ENCODE measurements at places on chromosomes 1 and 21.

DNA sequence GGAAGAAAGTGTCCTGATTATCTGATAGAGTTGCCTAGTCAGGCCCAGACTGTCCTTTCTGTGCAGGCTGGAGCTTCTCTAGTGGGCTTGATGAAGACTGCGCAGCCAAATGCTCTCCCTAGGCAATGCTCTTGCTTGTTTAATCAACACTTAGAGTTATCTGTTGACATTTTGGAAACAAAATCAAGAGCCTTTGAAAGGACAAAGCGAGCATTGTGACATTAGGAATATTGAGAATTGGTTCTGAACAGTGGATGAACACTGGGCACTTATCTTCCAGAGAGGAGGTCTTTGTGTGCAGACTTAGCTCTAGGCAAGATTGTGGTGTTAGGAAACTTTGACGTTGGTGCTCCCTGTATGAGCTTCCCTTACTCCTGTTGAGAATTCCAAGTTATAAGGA lies 94.5 kb downstream of the DNTTIP2 start:
- DNase-seq, result no peak

- no peak for DNase-seq
These were observed 238.5 kb downstream of the LTN1 start for GRCh38 chr21:28754127-28754611.

DNA sequence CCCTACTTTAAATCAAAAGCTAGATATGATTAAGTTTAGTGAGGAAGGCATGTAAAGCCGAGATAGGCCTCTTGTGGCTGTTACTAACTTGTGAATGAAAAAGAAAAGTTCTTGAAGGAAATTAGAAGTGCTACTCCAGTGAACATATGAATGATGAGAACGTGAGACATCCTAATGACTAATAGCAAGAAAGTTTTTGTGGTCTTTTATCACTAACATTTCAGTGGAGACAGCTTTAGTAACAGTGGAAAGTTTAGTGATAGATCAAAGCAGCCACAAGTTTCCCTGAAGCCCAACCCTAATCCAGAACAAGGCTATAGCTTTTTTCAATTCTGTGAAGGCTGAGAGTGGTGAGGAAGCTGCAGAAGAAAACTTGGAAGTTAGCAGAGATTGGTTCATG lies 73.6 kb upstream of the LRRC8B start:
- no peak for DNase-seq

GRCh38 chr1:110639724-110640386 lies 33.7 kb upstream of the KCNA2 start:
- DNase-seq, result no peak

DNA sequence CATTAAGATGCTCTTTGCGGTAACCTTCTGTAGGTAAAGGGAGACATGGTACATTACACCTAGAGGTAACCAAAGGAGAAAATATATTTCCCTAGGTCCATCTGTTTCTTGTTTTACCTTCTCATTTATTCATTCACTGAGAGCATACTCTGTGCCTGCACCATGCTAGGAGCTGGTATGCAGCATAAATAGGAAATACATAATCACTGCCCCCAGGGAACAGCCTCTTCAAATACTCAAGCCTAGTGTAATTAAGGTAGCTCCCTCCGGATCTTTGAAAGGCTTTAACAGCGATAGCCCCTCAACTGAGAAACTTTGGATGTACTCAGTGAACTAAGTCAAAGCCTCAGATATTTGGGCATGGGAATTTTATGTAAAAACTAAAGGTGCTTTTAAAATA lies 123.6 kb downstream of the GABPA start:
- DNase-seq, result no peak

DNA sequence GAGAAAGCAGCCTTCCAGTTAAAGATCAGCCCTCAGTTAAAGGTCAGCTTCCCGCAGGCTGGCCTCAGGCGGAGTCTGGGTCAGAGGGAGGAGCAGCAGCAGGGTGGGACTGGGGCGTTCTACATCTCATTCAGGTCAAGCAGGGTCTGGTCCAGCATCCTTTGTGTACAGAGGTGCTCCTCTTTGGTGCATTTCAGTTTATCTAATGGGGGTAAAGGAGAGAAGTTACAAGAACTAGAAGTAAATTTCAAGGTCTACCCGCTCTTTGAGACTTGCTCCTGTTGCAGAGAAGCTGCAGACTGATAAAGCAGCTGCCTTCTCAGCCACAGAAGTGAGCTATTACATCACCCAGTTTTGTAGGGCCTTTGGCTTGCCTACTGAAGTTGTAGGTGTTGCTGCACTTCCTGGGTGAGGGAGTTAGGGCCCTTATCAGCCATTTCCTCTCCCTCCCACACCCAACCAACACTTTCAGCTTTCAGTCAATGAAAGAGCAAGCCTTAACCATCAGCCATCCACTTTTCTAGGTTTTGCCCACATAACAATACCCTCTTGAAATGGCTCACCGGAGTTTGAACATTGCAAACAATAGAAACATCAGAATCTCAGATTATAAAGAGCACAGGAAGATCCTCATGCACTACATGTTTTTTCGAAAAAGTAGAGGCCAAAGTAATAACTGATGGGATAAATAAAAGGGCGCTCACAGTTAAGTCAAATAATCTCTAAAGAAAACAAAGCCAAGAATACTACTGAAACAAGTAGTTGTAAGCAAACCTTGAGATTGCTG lies 2.8 kb upstream of the NUP210L start:
- DNase-seq, result peak; percentile 88

DNA sequence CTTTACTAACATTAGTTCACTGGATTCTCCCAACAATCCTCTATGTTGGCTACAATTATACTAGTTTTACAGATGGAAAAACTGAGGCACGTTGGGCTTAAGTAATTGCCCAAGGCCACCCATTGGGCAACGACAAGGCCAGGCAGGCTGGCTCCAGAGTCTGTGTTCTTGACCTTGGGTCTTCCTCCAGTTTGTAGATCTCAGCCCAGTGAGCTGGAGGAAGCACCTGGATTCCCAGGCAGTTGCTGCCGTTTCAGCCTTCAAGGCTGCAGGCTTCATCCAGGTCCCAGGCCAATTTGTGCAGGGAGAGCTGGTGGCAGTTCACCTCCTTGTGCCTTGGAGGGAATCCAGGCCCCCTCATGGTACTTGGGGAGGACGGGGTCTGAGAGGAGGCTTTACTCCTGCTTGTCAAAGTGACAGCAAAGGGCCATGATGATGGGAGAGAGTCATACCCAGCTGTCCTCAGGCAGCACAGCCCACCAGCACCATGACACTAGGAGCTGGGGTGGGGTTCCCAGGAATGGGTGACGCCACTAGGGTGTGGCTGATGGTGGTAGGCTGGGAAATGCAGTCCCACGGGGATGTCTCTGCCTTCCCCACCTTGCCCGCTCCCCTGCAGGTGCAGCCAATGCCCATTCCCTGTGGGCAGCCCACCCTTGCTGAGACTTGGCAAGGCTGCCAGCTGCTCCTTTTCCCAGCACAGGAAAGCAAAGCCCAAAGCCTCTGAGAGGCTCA lies 27.1 kb downstream of the PKP1 start:
- no peak for DNase-seq

GRCh38 chr1:66552829-66553228 lies 18.9 kb downstream of the SGIP1 start:
- no peak for DNase-seq

GRCh38 chr1:86155051-86155806 lies 1.3 kb downstream of the COL24A1 start:
- no peak for DNase-seq

DNA sequence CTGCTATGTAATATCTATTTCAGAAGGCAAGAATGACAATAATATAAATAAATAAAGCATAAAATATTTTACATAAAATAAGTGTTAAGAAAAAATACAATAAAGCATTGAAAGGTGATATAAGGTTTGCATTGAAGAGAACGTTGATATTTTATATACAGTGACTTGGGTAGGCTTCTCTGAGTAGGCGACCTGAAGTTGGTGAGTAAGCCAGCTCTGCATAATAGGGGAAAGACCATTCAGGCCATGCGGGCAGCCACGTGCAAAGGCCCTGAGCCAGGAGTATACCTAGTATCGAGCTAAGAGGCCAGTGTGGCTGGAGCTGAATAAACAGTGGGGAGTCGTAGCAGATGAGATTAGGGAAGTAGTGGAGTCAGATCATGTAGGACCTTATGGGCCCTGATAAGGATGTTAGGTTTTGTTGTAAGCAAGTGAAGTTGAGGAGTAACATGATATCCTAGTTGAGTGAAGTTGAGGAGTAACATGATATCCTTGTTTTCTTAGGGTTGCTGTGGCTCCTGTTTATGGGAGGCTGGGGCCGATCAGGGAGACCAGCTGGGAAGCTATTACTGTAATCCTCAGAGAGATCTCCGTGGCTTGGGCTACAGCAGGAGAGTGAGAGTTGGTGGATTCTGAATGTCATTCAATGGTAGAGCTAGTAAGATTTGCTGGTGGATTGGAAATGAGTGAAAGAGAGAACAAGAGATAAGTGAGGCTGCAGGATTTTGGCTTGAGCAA lies 22.0 kb downstream of the KCNK1 start:
- no peak for DNase-seq

DNA sequence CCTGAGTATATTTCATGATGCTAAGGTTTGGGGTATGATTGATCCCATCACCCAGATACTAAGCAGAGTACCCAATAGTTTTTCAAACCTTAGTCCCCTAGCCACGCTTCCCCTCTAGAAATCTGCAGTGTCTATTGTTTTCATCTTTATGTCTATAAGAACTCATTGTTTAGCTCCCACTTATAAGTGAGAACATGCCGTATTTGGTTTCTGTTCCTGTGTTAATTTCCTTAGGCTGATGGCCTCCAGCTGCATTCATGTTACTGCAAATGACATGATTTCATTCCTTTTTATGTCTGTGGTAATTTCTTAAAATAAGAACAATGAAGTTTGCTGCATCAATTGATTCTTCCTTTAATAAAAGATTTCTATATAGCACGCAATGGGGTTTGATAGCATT lies 301.3 kb downstream of the PLPP3 start:
- DNase-seq, result peak; percentile 13

GRCh38 chr1:12006167-12006921 lies 13.0 kb upstream of the MIIP start:
- no peak for DNase-seq

- DNase-seq, result no peak
These were observed 16.5 kb upstream of the KLHDC8A start for GRCh38 chr1:205373022-205373797.

GRCh38 chr1:43453442-43454269 lies at the start of gene HYI:
HYI (minus strand) TSS chr1:43453931; CDS start chr1:43453793, 138 bp downstream.
- peak; percentile 73 for DNase-seq

DNA sequence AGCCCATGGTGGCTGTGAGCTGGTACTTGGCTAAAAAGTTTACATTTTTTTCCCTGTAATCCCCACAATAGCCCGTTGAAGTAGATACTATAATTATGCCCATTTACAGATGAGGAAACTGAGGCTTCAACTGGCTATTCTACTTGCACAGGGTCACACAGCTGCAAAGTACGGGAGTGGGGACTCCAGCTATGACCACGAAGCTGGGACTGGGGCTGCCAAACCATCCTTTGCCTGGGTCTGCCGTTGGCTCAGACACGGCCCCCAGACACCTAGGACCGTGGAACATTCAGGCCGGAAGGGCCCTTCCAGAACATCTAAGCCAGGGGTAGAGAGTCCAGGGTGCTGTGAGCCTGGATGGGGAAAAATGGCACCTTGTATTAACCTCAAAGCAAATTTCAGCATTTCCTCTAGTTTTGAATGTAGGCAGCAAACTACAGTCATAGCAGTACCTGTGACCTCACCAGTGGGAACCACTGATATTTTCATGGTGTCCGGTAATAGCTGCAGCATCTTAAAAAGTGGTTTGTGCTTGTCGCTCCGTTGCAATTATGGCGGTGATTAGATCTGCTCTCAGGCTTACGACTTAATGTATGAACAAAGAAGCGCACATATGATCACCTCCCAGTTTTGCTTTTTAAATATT lies 4.3 kb downstream of the TP73 start:
- no peak for DNase-seq

DNA sequence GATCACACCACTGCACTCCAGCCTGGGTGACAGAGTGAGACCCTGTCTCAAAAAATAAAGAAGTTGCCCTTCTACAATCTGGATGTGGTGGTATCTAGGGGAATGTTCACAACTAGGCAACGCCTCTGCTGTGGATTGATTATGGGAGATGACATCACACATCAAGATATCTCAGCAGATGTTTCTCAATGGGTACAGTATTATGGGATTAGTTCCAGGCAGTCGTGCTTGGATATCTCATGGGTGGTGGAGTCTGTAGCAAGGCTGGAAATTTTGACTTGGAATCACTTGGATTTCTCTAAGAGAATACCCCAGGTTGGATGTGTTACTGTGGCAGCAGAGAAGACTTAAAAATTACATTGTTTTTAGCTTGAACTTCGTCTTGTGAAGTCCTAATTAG lies 7.7 kb downstream of the IFNAR2 start:
- peak; percentile 11 for DNase-seq

DNA sequence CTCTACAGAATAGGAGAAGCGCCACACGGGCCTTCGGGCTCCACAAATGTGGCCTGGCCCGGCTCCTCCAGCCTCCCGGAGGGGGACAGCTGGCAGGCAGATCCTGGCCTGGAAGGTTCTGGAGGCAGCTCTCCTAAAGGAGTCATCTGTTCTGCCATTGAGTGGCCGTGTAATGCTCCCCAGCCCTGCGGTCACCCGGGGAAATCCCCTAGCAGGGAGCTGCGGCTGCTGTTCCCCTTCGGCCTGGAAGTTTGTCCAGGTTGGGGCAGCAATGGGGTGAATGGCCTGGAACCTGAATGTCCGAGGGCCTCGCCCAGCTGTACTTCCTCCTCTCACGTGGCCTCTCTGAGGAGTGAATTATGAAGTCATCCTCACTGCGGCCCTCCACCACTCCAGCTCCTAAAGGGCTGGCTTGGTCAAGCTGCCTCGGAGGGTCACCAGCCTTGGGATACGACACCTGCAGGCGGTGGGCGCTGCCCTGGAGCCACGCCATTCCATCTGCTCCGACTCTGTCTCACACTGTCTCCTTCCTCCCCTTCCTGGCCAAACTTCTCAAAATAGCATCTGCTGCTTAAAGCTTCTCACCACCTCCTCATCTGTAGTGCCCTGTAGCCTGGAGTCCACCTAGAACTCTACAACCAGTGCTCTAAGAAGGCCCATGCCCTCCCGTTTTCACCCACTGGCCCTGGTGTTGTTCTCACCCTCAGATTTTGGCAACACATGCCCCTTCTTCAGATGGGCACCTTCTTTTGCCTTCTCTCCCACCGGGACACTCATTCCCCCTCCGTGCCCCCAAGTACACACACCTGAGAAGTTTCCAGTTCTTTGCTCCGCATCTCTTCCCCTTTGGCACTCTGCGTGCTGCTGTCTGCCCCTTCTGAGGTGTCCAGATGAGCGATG lies 54.4 kb upstream of the TMPRSS2 start:
- DNase-seq, result no peak

GRCh38 chr1:247401310-247402119 lies 14.5 kb upstream of the NLRP3 start:
- DNase-seq, result no peak
